ENCODE measurements at places on chromosomes 2 and 18. TPM values are rescaled to one million over a fixed set of nuclear protein-coding genes. Genes with fewer than 3 reads are reported as not detected.

- peaks cover 2% of the 10 kb centered on the region for H3K4me1 ChIP-seq
- DNase-seq, result no peak
- H3K36me3 ChIP-seq, result no peaks in the 10 kb centered on the region
- H3K27ac ChIP-seq, result no peak overlapping the region
Observed at GRCh38 chr18:75678627-75679026, 251.1 kb upstream of the SMIM21 start.

LYG2 gene
- not detected for total RNA-seq

- H3K27me3 ChIP-seq, result no peaks in the 10 kb centered on the region
- H3K36me3 ChIP-seq, result no peaks in the 10 kb centered on the region
- H3K27ac ChIP-seq, result no peak overlapping the region
- DNase-seq, result peak; percentile 40
Observed at GRCh38 chr18:6370886-6371635, 43.6 kb downstream of the L3MBTL4 start.

DNA sequence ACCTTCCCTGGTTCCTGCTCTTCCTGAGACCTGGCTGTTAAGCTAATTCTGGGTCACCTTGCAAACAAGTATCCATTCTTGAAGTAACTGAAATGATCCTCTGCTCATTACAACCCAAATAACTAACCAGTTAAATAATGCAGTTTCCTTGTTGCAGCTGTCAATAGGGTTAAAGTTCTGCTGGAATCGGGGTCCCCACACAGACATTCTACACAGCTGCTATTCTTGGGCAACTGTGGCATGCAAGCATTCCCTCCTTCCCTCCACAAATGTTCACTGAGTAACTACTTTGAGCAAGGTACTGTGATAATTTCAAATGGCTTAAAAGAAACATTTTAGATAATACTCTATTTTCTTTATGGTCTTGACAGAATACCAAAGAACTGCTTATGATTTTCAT lies 17.1 kb downstream of the RBKS start:
- H3K4me3 ChIP-seq, result no peak overlapping the region
- no peaks in the 10 kb centered on the region for H3K27me3 ChIP-seq
- H3K36me3 ChIP-seq, result no peaks in the 10 kb centered on the region
- H3K4me1 ChIP-seq, result no peaks in the 10 kb centered on the region
- DNase-seq, result no peak

DNA sequence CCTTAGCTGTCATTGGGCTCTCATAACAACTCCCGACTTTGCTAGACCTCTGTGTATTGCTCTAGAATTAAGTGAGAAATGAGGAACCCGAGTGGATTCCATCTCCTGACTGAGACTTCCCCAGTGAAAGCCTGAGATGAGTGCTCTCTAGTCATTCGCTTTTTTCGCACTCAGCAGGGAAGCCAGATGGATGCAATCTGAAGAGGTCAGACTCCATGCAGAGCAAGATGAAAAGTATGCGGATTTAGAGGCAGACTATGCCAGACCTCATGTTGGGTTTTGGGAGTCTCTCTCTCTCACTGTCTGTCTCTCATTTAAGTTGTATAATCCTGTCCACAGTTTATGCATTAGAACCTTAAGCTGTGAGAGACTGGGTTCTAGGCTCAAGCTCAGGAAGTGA lies 88.6 kb downstream of the SLC5A7 start:
- no peaks in the 10 kb centered on the region for H3K4me1 ChIP-seq
- no peak overlapping the region for H3K4me3 ChIP-seq
- no peaks in the 10 kb centered on the region for H3K27me3 ChIP-seq
- DNase-seq, result no peak
- H3K27ac ChIP-seq, result no peak overlapping the region

- H3K27me3 ChIP-seq, result no peaks in the 10 kb centered on the region
- H3K36me3 ChIP-seq, result no peaks in the 10 kb centered on the region
- no peak for DNase-seq
- peaks cover 2% of the 10 kb centered on the region for H3K4me1 ChIP-seq
Observed at GRCh38 chr2:85646166-85646565, 21.8 kb downstream of the SFTPB start.

GRCh38 chr2:181372646-181373040 lies 84.5 kb upstream of the ITGA4 start:
- no peaks in the 10 kb centered on the region for H3K36me3 ChIP-seq
- H3K27me3 ChIP-seq, result no peaks in the 10 kb centered on the region
- H3K27ac ChIP-seq, result no peak overlapping the region

DNA sequence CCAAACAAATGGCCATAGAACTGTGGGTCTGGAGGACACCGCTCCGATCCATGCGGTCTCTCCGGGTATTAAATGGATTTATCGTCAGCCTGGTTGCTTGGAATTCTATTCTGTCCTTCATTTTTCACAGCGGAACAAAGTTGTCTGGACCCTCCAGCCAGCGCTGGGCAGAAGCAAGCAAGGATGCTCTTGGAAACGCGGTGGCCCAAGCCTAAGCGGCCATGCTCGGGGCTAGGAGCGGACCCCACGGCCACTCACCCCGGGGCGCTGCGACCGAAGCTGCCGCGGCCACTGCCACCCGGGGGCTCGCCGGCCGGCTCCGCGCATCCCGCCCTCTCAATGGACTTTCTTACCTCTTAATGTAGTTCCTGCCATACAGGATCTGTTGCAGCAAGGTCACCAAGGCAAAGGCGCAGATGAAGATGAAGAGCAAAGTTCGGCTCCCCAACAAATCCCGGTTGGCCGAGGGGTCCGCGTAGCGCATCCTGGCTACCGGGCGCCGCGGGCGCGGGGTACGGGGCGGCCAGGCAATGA lies 761 bp downstream of the ST8SIA5 start:
- peaks cover 2% of the 10 kb centered on the region for H3K4me1 ChIP-seq
- no peaks in the 10 kb centered on the region for H3K27me3 ChIP-seq
- H3K27ac ChIP-seq, result no peak overlapping the region
- no peak for DNase-seq
- H3K36me3 ChIP-seq, result no peaks in the 10 kb centered on the region

DNA sequence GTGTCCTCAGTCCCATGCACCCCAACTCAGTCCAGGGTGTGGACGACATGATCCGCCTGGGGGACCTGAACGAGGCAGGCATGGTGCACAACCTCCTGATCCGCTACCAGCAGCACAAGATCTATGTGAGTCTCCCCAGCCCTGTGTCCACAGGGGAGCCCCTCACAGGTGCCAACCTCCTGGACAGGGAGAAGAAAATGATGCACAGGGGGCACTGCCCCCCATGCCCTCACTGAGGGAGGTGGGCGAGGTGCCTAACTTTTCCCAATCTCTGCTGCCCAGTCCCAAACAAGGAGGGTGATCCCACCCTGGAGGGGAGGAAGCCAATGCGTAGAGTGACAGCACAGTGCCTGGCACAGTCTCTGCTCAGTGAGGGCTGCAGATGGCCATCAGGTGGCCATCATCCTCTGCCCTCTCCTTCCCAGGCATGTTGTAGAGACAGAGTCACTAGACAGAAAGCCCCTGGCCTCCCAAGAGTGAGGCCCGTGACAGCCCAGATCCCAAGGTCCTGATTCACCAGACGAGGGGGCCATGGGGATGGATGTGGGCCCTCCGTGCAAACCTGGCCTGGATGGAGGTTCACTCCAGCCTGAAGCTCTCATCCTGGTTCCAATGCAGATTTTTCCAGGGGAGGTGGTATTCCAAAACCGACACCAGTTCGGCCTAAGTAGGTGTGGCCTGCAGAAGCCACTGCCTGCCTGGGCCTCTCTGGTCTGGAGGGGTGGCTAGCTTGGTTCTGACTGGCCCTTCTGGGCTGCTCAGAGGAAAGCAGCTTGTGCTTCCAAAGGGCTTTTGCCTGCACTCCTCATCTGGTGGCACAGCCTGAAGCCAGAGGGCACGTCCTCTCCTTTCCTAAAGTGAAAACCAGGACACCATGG lies 30.0 kb downstream of the MYO7B start:
- H3K27ac ChIP-seq, result no peak overlapping the region
- no peak overlapping the region for H3K4me3 ChIP-seq
- H3K4me1 ChIP-seq, result peaks cover 5% of the 10 kb centered on the region
- no peaks in the 10 kb centered on the region for H3K27me3 ChIP-seq
- peak; percentile 15 for DNase-seq

DNA sequence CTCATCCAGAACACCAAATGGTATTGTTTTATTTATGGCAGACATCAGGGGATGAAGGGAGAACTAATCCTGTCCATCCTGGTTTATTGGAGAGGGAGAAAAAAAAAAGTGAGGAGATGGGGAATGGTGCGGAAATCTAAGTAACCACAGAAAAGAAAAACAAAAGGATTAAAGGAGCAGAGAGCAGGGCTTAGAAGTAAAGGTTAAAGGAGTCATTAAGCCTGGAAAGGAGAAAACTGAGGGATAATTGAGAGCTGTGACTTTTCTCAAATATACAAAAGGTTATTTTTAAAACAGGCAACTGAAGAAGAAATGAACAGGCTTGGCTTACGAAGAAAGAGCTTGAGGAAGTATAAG lies 127.2 kb upstream of the PPP1CB start:
- peaks cover 32% of the 10 kb centered on the region for H3K4me1 ChIP-seq
- DNase-seq, result no peak
- no peak overlapping the region for H3K4me3 ChIP-seq
- peak overlapping the region; percentile 96 for H3K27ac ChIP-seq
- no peaks in the 10 kb centered on the region for H3K27me3 ChIP-seq
- no peaks in the 10 kb centered on the region for H3K36me3 ChIP-seq

GKN1 gene
- not detected for total RNA-seq

EGR4 gene
- not detected for total RNA-seq

- H3K27ac ChIP-seq, result no peak overlapping the region
- H3K4me1 ChIP-seq, result peaks cover 3% of the 10 kb centered on the region
- DNase-seq, result no peak
- no peaks in the 10 kb centered on the region for H3K27me3 ChIP-seq
- H3K4me3 ChIP-seq, result no peak overlapping the region
Observed at GRCh38 chr18:70047931-70048603, 100.4 kb upstream of the CD226 start.

ABCB11 gene
- total RNA-seq, result not detected

HOXD9 gene
- total RNA-seq, result 17.3 TPM

DNA sequence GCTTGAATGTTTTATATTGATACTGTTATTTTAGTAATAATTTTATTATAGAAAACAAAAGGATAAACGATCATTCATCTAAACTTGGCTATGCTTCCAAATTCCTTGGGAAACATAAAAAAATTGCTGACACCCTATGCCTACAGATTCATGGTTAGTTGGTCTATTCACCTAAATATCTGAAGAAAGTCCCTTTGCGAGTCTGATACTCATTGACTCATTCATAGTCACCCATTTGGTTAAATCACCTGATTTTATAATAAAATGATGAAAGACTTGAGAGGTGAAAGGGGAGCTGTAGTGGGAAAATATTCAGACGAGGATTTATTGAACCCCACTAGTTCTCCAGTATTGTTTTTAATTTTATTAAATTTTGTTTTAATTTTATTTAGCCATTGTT lies 112.0 kb downstream of the PTPN4 start:
- H3K4me1 ChIP-seq, result no peaks in the 10 kb centered on the region
- no peak for DNase-seq
- H3K27ac ChIP-seq, result no peak overlapping the region
- no peaks in the 10 kb centered on the region for H3K36me3 ChIP-seq
- H3K27me3 ChIP-seq, result no peaks in the 10 kb centered on the region
- no peak overlapping the region for H3K4me3 ChIP-seq

DNA sequence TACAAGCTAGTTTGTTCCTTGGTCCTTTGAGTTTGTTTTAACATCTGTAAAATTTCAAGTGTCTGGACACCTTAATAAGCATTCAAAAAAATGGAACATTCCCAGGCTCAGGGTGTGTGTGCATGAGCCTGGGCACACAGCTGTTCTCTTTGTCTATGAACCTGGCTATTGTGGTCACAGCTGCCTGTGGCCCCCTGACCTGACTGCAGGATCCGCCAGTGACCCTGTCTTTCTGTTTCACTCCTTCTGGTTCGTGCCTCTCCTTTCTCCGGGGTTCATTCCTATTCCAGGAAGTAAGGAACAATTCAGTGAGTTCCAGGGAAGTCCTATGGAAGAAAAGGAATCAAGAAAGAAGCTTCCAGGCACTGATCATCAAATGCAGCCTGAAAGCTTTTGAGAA lies 35.6 kb downstream of the VWA3B start:
- H3K4me3 ChIP-seq, result no peak overlapping the region
- no peak for DNase-seq
- no peak overlapping the region for H3K27ac ChIP-seq
- no peaks in the 10 kb centered on the region for H3K27me3 ChIP-seq
- H3K4me1 ChIP-seq, result no peaks in the 10 kb centered on the region

- no peak for DNase-seq
- no peak overlapping the region for H3K27ac ChIP-seq
- no peaks in the 10 kb centered on the region for H3K4me1 ChIP-seq
- H3K27me3 ChIP-seq, result no peaks in the 10 kb centered on the region
- H3K36me3 ChIP-seq, result no peaks in the 10 kb centered on the region
- H3K4me3 ChIP-seq, result no peak overlapping the region
Observed at GRCh38 chr2:174856447-174856846, 92.2 kb upstream of the CHRNA1 start.

DNA sequence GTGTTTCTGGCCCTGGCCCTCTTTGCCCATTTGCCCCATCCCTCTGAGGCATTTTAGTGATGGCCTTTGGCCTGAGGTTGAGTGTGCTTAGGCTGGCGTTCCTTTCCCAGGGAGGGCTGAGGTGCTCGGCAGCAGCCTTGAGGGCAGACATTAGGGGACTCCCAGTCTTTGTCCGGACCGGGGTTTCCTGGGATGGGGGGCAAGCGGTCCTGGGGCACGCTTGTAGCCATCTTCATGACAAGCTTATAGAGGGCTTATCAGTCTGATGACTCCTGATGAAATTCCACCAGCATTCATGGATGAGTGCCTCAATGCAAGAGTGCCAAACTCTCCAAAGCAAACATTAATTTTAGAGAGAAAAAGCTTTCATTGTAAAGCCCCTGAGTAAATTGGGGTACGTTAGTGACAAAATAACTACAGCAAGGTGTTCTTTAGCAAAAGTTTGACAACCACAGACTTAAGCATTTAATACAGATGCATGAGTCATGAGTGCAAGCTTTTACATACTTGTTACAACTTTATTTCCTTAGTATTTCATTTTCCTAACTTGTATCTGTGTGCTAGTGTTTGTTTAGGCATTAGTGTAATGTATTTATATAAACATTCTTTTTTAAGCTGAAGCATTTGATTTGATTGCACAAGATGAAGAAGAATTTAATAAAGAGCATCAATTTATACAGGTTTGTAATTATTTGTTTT lies 45.6 kb downstream of the CEP192 start:
- no peaks in the 10 kb centered on the region for H3K4me1 ChIP-seq
- no peaks in the 10 kb centered on the region for H3K36me3 ChIP-seq
- no peak overlapping the region for H3K27ac ChIP-seq
- H3K27me3 ChIP-seq, result no peaks in the 10 kb centered on the region

DNA sequence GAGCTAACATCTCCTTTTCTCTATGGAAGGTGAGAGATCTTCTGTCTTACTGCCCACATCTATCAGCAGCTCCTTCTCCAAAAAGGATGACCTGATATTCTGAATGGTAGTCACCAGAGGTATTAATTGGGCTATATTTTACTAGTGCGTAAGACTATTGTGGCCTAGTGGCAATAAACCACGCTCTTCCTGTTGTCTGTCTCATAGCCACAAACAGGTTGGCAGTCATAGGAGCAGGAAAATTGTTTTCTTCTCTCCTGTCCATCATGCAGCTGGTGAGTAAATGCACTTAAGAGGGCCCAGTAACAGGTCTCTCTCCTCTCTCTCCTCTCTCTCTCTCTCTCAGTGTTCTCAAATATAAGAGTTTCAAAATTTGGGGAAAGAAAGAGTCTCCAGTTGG lies 856.8 kb upstream of the ACVR2A start:
- H3K27me3 ChIP-seq, result no peaks in the 10 kb centered on the region
- H3K4me1 ChIP-seq, result no peaks in the 10 kb centered on the region
- H3K27ac ChIP-seq, result no peak overlapping the region
- H3K4me3 ChIP-seq, result no peak overlapping the region
- DNase-seq, result no peak
